WTC11 (cell line): ENCODE measurements at places on chromosomes 1 and 21. TPM values are rescaled to one million over a fixed set of nuclear protein-coding genes. Genes with fewer than 3 reads are reported as not detected.

Gene PDZK1IP1
- not detected in 3 replicates for total RNA-seq

Gene CYP4Z1
- not detected in 3 replicates for total RNA-seq

Gene CRNN
- total RNA-seq = not detected in 3 replicates

DNA sequence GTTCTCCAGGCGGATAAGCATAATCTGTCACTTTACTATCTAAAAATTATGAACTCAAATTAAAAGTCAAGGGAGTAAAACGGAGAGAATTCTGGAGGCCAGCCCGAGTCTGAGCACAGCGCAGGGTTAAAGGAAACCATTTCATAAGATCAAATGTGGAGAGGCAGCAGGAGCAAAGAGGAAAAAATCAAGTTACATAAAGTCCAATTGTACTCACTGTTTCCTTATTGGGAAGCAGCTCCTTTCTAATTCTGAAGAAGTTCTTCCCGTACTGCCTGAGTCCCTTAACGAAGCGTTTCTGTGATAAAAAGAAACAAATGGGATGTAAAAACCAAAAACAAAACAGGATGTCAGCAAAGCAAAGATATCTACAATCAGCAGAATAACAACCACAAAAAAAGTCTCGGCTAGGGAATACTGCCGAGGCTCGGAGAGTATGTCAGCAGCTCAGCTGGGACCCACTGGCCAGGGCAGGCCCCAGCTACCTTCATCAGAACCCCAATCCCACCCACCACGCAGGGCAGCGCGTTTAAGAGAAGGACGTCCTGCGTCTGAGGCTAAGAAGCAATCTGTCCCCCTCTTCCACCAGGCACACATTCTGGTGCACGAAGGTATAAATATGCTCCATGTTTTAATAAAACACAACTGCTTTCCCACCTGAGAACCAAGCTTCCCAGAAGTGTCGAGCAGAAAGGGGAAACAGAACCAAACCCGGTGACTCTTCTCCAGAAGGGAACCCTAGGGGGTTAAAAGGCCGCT is 104.8 kb downstream of the SLC45A1 start:
- no peak overlapping the region for H3K4me3 ChIP-seq
- peak overlapping the region; percentile 91 for H3K27ac ChIP-seq
- H3K4me1 ChIP-seq = peaks cover 25% of the 10 kb centered on the region
- H3K27me3 ChIP-seq = no peaks in the 10 kb centered on the region

Gene HMGN2
- 374 to 414 TPM (median 379 TPM) in 3 replicates for total RNA-seq

GRCh38 chr1:117655220-117655577 is 49.4 kb downstream of the TENT5C start:
- no peak overlapping the region for H3K4me3 ChIP-seq
- no peaks in the 10 kb centered on the region; the same call in 1 of the 2 replicates for H3K27me3 ChIP-seq
- H3K4me1 ChIP-seq = peaks cover 42% of the 10 kb centered on the region

GRCh38 chr1:161988413-161988812 is 35.3 kb downstream of the OLFML2B start:
- no peak overlapping the region for H3K4me3 ChIP-seq
- no peak overlapping the region for H3K27ac ChIP-seq
- no peaks in the 10 kb centered on the region for H3K4me1 ChIP-seq
- no peak for DNase-seq
- no peaks in the 10 kb centered on the region; the same call in 1 of the 2 replicates for H3K27me3 ChIP-seq
